Thymus (tissue), 14 donors: ENCODE measurements at places on chromosomes 4 and X.

GRCh38 chr4:74431113-74431826 is 13.7 kb upstream of the AREG start:
- no peaks in the 10 kb centered on the region for H3K27me3 ChIP-seq
- H3K27ac ChIP-seq = no peak overlapping the region
- DNase-seq = no peak
- H3K36me3 ChIP-seq = no peaks in the 10 kb centered on the region

- no peak overlapping the region for H3K4me3 ChIP-seq
- no peak for DNase-seq
- no peaks in the 10 kb centered on the region for H3K36me3 ChIP-seq
- no peaks in the 10 kb centered on the region for H3K27me3 ChIP-seq
- H3K27ac ChIP-seq = no peak overlapping the region
- H3K4me1 ChIP-seq = peaks cover 4% of the 10 kb centered on the region
These were observed 15.6 kb upstream of the TSPAN5 start for GRCh38 chr4:98673978-98674377.

DNA sequence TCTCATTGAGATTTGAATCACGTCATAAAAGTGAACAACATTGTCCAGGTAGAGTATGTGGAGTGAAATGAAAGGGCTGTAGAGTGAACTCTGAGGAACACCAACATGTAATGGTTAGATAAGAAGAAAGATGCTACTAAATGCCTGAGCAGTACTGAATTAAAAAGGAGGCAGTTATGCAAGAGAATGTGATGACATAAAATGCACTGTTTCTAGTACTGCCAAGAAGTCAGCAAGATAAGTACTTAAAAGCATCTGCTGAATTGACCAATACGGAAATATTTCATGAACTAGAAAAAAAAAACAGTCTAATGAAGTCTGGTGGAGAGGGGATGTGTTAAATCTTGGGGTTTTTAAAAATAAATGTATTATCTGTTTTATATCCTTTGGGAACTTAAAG is 583.8 kb upstream of the GALNT7 start:
- no peaks in the 10 kb centered on the region for H3K36me3 ChIP-seq
- no peaks in the 10 kb centered on the region for H3K27me3 ChIP-seq
- H3K4me3 ChIP-seq = no peak overlapping the region
- H3K4me1 ChIP-seq = no peaks in the 10 kb centered on the region
- no peak for DNase-seq

DNA sequence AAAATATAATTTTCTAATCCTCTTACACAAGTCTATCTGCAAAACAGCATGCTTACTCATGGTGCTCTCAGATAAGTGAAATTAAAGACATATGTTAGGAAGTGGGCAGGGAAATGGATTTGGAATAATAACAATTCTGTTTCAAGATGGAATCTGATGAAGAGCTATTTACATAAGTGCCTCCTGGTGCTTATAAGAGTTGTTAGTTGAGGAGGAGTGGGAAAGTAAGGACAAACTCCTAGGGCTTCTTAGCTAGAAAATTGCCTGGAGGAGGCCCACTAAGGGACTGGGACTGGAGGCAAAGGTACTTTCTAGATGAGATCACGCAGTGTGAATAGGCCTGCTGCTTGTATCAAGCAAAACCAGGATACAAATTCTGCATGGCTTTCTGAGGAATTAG is 939.8 kb downstream of the GLUD2 start:
- no peaks in the 10 kb centered on the region for H3K4me1 ChIP-seq
- H3K36me3 ChIP-seq = no peaks in the 10 kb centered on the region
- DNase-seq = no peak
- no peaks in the 10 kb centered on the region for H3K27me3 ChIP-seq
- H3K27ac ChIP-seq = no peak overlapping the region
- no peak overlapping the region for H3K4me3 ChIP-seq

- H3K27ac ChIP-seq = no peak overlapping the region
- no peaks in the 10 kb centered on the region for H3K4me1 ChIP-seq
- no peak overlapping the region for H3K4me3 ChIP-seq
- H3K27me3 ChIP-seq = peaks cover 15% of the 10 kb centered on the region
- no peaks in the 10 kb centered on the region for H3K36me3 ChIP-seq
These were observed 2.5 kb upstream of the GABRE start for GRCh38 chrX:151977009-151977408.

- no peak overlapping the region for H3K4me3 ChIP-seq
- H3K36me3 ChIP-seq = no peaks in the 10 kb centered on the region
- no peak for DNase-seq
- no peak overlapping the region for H3K27ac ChIP-seq
- H3K27me3 ChIP-seq = no peaks in the 10 kb centered on the region
These were observed 181.0 kb downstream of the GPAT3 start for GRCh38 chr4:83716874-83717273.

DNA sequence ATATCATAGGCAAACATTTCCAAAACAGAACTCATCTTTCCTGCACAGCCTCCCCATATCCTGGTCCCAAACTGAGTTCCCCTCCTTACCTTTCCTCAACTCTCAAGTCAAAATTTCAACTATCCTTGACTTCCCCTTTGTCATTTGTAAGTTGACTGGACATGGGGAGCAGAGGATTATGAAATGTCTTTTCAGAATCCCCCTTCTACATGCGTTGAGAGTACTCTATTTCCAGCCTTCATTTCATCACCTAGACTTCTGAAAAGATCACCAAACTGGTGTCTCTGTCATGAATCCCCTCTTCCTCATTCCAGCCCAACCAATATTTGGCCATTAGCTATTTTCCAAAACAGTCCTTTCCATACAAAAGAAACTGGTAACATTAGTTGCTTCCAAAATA is 95.2 kb downstream of the SYNPO2 start:
- no peak overlapping the region for H3K27ac ChIP-seq
- H3K36me3 ChIP-seq = no peaks in the 10 kb centered on the region
- no peaks in the 10 kb centered on the region for H3K4me1 ChIP-seq
- no peak for DNase-seq

- no peaks in the 10 kb centered on the region for H3K36me3 ChIP-seq
- no peaks in the 10 kb centered on the region for H3K27me3 ChIP-seq
- DNase-seq = no peak
- H3K27ac ChIP-seq = no peak overlapping the region
- H3K4me1 ChIP-seq = no peaks in the 10 kb centered on the region
These were observed 137.8 kb upstream of the DUSP21 start for GRCh38 chrX:44705817-44706551.

- no peak overlapping the region for H3K27ac ChIP-seq
- H3K4me3 ChIP-seq = no peak overlapping the region
- no peak for DNase-seq
- peaks cover 63% of the 10 kb centered on the region for H3K36me3 ChIP-seq
These were observed 7.4 kb downstream of the UVSSA start for GRCh38 chr4:1354136-1354982.

- H3K27me3 ChIP-seq = no peaks in the 10 kb centered on the region
- H3K4me1 ChIP-seq = no peaks in the 10 kb centered on the region
- no peak overlapping the region for H3K27ac ChIP-seq
- DNase-seq = no peak
These were observed 55.2 kb downstream of the ADAM29 start for GRCh38 chr4:174973336-174973735.

GRCh38 chr4:48340276-48340964 is 909 bp upstream of the SLAIN2 start:
- H3K27me3 ChIP-seq = no peaks in the 10 kb centered on the region
- peak; percentile 44 for DNase-seq
- peaks cover 26% of the 10 kb centered on the region for H3K4me1 ChIP-seq
- H3K36me3 ChIP-seq = no peaks in the 10 kb centered on the region
- peak overlapping the region; percentile 85 for H3K4me3 ChIP-seq

- no peak overlapping the region for H3K4me3 ChIP-seq
- no peaks in the 10 kb centered on the region for H3K27me3 ChIP-seq
- H3K4me1 ChIP-seq = no peaks in the 10 kb centered on the region
- H3K27ac ChIP-seq = no peak overlapping the region
- no peaks in the 10 kb centered on the region for H3K36me3 ChIP-seq
- DNase-seq = no peak
These were observed 6.4 kb upstream of the XK start for GRCh38 chrX:37679230-37679629.

GRCh38 chr4:86961605-86962295 is 26.9 kb downstream of the AFF1 start:
- no peaks in the 10 kb centered on the region for H3K27me3 ChIP-seq
- DNase-seq = no peak
- peak overlapping the region; percentile 85 for H3K27ac ChIP-seq
- H3K36me3 ChIP-seq = no peaks in the 10 kb centered on the region

- no peak for DNase-seq
- no peak overlapping the region for H3K27ac ChIP-seq
- H3K27me3 ChIP-seq = no peaks in the 10 kb centered on the region
These were observed 20.2 kb upstream of the MRFAP1 start for GRCh38 chr4:6620296-6620695.

DNA sequence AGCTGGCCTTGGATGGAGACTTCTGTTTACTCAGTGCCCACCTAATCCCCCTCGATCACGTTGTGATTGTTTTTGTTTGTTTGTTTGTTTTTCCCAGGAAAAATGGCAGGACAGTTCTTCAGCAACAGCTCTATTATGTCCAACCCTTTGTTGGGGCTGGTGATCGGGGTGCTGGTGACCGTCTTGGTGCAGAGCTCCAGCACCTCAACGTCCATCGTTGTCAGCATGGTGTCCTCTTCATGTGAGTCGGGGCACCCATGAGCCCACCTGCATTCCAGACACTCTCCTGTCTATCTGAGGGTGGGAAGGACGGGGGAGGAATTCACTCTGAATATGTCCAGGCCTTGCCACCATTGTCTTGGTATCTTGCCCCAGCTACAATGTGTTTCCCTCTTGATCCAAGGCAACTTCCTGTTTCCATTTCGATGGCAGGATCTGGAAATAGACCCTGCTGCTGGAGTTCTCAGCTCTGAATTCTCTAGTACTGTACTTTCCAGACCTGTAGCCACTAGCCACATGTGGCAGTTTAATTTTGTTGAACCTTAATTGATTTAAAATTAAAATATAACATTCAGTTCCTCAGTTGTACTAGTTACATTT is 10.5 kb downstream of the SLC34A2 start:
- DNase-seq = no peak
- no peaks in the 10 kb centered on the region for H3K27me3 ChIP-seq
- no peaks in the 10 kb centered on the region for H3K4me1 ChIP-seq
- no peaks in the 10 kb centered on the region for H3K36me3 ChIP-seq

DNA sequence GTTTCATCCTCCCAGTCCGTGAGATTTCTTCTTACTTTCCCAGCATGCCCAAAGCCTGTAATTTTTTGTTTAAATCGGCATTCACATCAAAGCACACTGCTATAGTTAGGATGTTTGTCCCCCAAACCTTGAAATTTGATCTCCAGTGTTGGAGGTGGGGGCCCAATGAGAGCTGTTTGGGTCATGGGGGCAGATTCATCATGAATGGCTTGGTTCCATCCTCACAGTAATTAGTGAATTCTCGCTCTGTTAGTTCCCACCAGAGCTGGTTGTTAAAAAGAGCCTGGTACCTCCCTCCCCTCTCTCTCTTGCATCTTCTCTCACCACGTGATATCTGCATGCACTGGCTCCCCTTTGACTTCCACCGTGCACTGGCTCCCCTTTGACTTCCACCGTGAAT is 40.5 kb upstream of the PGRMC2 start:
- H3K27me3 ChIP-seq = no peaks in the 10 kb centered on the region
- H3K4me3 ChIP-seq = no peak overlapping the region
- H3K36me3 ChIP-seq = no peaks in the 10 kb centered on the region
- no peak for DNase-seq
- H3K4me1 ChIP-seq = no peaks in the 10 kb centered on the region

- H3K36me3 ChIP-seq = no peaks in the 10 kb centered on the region
- H3K27ac ChIP-seq = no peak overlapping the region
- H3K4me3 ChIP-seq = no peak overlapping the region
- no peak for DNase-seq
These were observed 22.5 kb upstream of the RPA4 start for GRCh38 chrX:96861218-96861617.

GRCh38 chrX:153689654-153690465 is 2.1 kb downstream of the SLC6A8 start:
- H3K27me3 ChIP-seq = peaks cover 54% of the 10 kb centered on the region
- H3K27ac ChIP-seq = no peak overlapping the region

- DNase-seq = no peak
- no peak overlapping the region for H3K4me3 ChIP-seq
- H3K27ac ChIP-seq = no peak overlapping the region
- H3K4me1 ChIP-seq = no peaks in the 10 kb centered on the region
These were observed 296.3 kb upstream of the KLF3 start for GRCh38 chr4:38367642-38368174.

DNA sequence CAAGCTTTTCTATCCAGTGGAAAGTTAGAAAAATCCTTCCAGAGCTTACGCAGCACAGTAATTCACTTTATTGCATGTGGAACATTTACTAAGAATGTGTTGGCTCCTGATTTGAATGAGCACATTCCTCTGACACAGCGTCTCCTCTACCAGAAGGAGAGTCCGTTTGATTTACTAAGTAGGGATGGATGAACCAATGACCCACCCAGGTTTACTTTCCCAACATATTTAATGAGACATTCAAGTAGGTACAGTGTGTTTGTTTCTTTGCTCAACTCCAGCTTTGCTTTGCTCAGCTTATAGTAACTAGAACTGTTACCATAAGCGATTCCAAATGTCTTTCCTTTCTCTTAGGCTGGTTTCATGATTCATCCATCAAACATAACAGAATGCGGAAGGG is 161.7 kb downstream of the SMARCA1 start:
- H3K36me3 ChIP-seq = no peaks in the 10 kb centered on the region
- no peak overlapping the region for H3K4me3 ChIP-seq
- H3K27ac ChIP-seq = no peak overlapping the region
- DNase-seq = no peak

GRCh38 chr4:152352215-152352614 is 183.7 kb downstream of the FBXW7 start:
- no peaks in the 10 kb centered on the region for H3K27me3 ChIP-seq
- DNase-seq = no peak
- H3K4me3 ChIP-seq = no peak overlapping the region
- H3K27ac ChIP-seq = no peak overlapping the region
- H3K36me3 ChIP-seq = no peaks in the 10 kb centered on the region

GRCh38 chr4:138775890-138776289 is 239.7 kb upstream of the NOCT start:
- H3K27me3 ChIP-seq = no peaks in the 10 kb centered on the region
- DNase-seq = no peak
- no peaks in the 10 kb centered on the region for H3K4me1 ChIP-seq
- no peaks in the 10 kb centered on the region for H3K36me3 ChIP-seq

GRCh38 chr4:5545271-5545670 is 163.1 kb downstream of the EVC2 start:
- no peaks in the 10 kb centered on the region for H3K36me3 ChIP-seq
- no peak overlapping the region for H3K4me3 ChIP-seq
- H3K27me3 ChIP-seq = no peaks in the 10 kb centered on the region
- no peak overlapping the region for H3K27ac ChIP-seq
- no peaks in the 10 kb centered on the region for H3K4me1 ChIP-seq

- no peak overlapping the region for H3K27ac ChIP-seq
- H3K36me3 ChIP-seq = no peaks in the 10 kb centered on the region
- DNase-seq = no peak
- H3K4me1 ChIP-seq = no peaks in the 10 kb centered on the region
These were observed 721.9 kb upstream of the IGFBP7 start for GRCh38 chr4:57832083-57832482.

DNA sequence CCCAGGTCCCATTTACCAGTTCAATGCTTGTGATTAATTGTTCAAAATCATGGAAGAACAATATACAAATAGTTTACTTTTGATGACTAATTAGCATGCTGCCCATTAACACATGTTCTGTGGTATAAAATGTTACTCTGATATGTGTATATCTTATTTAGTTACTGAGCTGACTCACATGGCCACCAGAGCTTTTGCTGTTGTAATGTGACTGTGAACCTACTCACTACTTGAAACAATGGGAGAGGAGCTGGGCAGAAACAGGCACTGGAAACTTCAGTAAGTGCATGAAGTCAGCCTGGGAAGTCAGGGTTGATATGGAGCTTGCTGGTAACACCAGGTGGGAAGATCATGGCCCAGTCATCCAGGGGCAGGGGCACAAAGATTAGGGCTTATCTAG is 72.7 kb upstream of the MAD2L1 start:
- DNase-seq = no peak
- no peaks in the 10 kb centered on the region for H3K4me1 ChIP-seq
- H3K36me3 ChIP-seq = no peaks in the 10 kb centered on the region
- no peak overlapping the region for H3K27ac ChIP-seq
- no peak overlapping the region for H3K4me3 ChIP-seq
- no peaks in the 10 kb centered on the region for H3K27me3 ChIP-seq
